Glutamatergic neuron (in vitro differentiated cells): ENCODE measurements at places on chromosomes 3 and 15. TPM values are rescaled to one million over a fixed set of nuclear protein-coding genes. Genes with fewer than 3 reads are reported as not detected.

The ERC2 gene
- 48.3 TPM for total RNA-seq

The CCR2 gene
- total RNA-seq: not detected

The MGA gene
- 68.9 TPM for total RNA-seq

The MCTP2 gene
- total RNA-seq: 0.44 TPM

The FANCD2OS gene
- not detected for total RNA-seq

The ZPLD1 gene
- total RNA-seq: not detected

The WDR93 gene
- total RNA-seq: not detected

The ECE2 gene
- 1.6 TPM for total RNA-seq

The KNG1 gene
- not detected for total RNA-seq

The RAD51 gene
- 5.0 TPM for total RNA-seq

The SERPINI2 gene
- total RNA-seq: not detected

The KIF7 gene
- 9.3 TPM for total RNA-seq

The CTXN2 gene
- total RNA-seq: 0.22 TPM

The SH2D7 gene
- total RNA-seq: not detected

The HYAL3 gene
- 6.9 TPM for total RNA-seq

The NR1I2 gene
- not detected for total RNA-seq

The GPR149 gene
- 0.25 TPM for total RNA-seq
